ENCODE measurements at places on chromosomes 7 and 10. TPM values are rescaled to one million over a fixed set of nuclear protein-coding genes. Genes with fewer than 3 reads are reported as not detected.

Gene TEX47
- total RNA-seq = not detected

Gene YAE1
- 78.9 TPM for total RNA-seq

Gene SORCS1
- total RNA-seq = 64.2 TPM

Gene BTAF1
- 114 TPM for total RNA-seq

Gene CPXM2
- total RNA-seq = 0.31 TPM

Gene AKR1C2
- total RNA-seq = 22.8 TPM

Gene PDE6C
- total RNA-seq = not detected

Gene CTAGE8
- total RNA-seq = not detected

Gene ANKRD61
- not detected for total RNA-seq

Gene SPDYE11
- total RNA-seq = not detected

Gene MSMB
- total RNA-seq = not detected

Gene LHFPL3
- 22.5 TPM for total RNA-seq

Gene ACTL6B
- total RNA-seq = 107 TPM

Gene PILRA
- total RNA-seq = 3.8 TPM

Gene RBP3
- not detected for total RNA-seq

Gene CYP2C19
- total RNA-seq = not detected

Gene FKBP9
- 36.6 TPM for total RNA-seq

Gene AASS
- 32.9 TPM for total RNA-seq

Gene SH2D4B
- total RNA-seq = 1.6 TPM

Gene SLC16A12
- total RNA-seq = 2.2 TPM

Gene AKR1D1
- not detected for total RNA-seq

Gene OR6B1
- not detected for total RNA-seq

Gene RSPH10B2
- 4.7 TPM for total RNA-seq

Gene CHST15
- total RNA-seq = 64.8 TPM

Gene ATG9B
- total RNA-seq = 2.8 TPM

Gene SVOPL
- total RNA-seq = 0.63 TPM

Gene SPDYE5
- not detected for total RNA-seq

Gene DBF4
- total RNA-seq = 22.2 TPM
